Kidney tubule cell (primary cell): ENCODE measurements at places on chromosomes 1 and 21.

- no peak for DNase-seq
Measured at GRCh38 chr21:29343519-29343918, 44.8 kb downstream of the BACH1 start.

GRCh38 chr1:68013351-68013750, 37.1 kb downstream of the DIRAS3 start:
- DNase-seq = no peak

DNA sequence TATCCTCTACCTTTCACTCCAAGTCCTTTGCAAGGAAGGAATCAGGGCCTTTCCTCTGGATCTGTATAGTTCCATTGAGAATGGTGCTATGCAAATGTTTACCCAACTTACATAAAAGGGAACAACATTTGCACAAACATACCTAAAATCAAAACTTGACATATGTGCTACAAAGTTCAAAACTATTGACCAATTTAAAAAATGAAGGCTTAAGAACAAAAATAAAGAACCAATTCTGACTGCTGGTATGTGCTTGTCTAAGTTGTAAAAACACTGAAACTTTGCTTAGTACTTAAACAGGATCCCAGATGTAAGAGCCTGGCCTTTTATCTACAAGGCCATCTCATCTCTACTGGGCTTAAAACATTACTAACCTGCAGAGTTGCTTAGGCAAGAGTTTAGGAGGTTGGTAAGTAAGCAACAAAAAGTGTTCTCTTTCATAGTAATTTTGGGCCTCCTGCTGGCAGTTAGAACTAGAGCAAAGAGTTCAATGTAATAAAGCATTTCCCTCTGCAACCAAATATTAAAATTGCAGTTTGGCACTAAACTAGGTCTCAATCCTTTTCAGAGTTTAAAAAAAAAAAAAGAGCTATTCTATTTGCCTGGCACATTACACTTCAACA, 2.0 kb downstream of the SCMH1 start:
- peak; percentile 32 for DNase-seq

DNA sequence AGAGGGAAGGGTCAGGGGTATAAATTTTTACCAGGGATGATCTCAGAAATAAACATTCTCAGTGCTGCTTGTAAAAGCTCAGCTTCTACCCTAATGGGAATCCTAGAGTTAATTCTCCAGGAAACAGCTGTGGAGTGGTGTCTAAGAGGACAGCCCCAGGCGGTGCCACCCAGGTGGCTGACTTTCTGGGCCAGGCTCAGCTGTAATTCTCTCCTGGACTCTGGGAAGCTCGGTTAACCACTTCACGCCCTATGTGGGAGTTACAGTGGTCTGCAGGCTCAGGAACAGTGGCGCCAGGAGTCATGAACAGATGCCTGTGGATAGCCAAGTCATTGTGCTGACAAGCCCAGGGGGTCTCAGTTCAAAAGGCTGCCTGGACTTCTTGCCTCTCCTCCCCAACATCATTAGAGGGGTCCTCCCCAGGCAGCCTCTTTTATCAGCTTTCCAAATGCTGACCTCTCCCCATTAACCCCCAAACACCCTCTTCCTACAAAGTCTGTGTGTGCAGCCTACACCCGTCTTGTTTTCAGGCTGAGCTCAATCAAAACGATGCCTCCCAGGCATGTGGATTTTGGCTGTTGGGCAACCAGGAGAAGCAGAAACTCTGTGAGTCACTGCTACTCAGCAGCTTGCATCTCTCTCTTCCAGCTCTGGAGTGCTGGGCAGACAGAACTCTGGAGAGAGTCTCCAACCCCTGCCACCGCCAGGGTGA, 1.2 kb downstream of the HHIPL2 start:
- peak; percentile 84 for DNase-seq

- peak; percentile 83 for DNase-seq
Measured at GRCh38 chr1:21295002-21295401, 4.7 kb upstream of the ECE1 start.

- DNase-seq = no peak
Measured at GRCh38 chr1:229197265-229197585, 73.7 kb upstream of the RAB4A start.

DNA sequence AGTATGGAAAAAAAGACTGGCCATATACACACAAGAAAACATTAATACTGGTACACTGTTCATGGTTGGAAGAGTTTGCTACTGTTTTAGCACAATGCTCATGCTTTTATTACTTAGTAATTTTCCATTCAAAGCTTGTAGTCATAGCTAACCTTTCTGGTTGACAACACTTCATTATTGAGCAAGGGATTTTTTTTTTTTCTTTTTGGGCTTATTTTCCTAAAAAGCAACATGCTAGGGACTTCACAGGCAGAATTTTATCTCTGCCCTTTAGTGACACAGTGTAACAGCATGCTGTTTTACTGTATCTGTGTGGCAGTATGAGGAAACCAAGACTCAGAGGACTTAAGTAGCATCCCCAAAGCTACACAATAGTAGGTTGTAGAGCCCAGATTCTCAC, 58.5 kb downstream of the FGGY start:
- peak; percentile 50 for DNase-seq

DNA sequence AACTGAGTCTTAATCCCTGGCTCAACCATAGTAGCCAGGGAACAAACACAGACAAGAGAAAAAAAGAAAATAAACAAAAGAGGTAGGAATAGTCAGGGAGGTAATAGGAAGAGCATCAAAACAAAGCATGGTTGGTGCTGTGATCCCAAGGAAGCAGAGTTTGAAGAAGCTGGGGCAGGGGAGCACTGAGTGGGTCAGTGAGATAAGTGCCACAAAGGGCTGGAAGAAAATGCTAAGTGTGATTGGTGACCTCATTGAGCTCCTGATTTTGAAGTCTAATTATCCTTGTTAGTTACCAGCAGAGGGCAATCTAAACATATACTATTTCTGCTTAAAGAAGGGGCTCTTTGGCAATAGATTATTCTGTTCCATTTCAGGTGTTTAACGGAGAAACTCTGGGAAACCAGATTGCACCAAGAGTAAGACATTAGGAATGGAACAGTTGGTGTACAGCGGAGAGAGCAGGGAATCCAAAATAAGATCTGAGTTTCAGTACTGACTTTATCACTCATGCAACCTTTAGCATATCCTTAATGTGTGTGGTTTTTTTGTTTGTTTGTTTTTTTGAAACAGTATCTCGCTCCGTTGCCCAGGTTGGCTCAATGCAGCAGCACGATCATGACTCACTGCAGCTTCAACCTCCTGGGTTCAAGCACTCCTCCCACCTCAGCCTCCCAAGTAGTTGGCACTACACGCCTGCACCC, 30.7 kb upstream of the KIAA1614 start:
- peak; percentile 60 for DNase-seq

- DNase-seq = no peak
Measured at GRCh38 chr1:38533772-38534472, 325.6 kb downstream of the RRAGC start.

- DNase-seq = peak; percentile 36
Measured at GRCh38 chr1:183339556-183340167, 78.5 kb downstream of the NMNAT2 start.

DNA sequence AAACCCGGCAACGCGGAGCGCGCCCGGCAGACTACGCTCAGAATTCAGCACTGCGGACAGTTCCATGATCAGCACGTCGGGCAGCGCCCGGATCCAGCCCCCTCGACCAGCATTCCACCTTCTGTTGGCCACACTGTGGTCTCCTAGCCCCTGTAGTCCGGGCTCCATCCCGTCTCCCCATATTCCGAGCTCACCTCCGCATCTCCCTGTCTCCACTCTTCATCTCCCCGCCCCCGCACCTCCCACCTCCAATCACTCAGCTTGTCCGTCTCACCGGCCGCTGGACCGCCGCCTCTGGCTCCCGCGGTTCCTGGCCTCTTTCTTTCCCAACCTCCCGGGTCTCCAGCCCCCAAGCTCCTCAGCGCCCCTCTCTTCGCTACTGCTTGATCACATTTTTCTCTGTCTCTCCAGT, 500 bp downstream of the EPHA10 start:
- peak; percentile 30 for DNase-seq

GRCh38 chr1:175702079-175702795, 41.2 kb downstream of the TNR start:
- no peak for DNase-seq

DNA sequence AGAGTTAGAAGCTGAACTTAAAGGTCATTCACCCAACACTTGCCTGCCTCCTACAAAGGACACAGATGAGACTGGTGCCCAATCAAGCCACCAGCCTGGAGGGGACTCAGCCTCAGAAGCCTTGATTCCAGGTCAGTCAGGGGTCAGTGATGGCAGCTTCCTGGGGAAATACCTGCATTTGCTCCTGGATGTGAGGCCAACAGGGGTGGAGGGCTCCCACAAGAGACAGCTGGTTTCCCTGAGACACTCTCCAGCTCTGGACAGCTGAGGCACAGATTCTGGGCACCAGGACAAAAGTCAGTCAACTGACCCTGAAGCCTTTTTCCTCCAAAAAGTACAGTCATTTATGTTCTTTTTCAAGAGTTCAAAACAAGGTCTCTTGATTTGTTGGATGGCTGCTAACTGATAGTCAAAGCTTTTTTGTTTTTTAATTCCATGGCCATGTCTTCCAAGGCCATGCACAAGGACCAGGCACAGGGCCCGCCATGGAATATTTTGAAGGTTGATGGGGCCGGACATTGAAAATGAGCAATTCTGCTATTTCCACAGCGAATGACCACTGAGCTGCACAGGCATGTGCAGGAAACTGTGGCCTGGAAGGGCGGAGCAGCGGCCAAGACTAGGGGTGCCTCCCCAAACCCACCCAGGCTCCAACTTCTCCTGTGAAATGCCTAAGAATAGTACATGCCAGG, 1.8 kb downstream of the C2CD2 start:
- no peak for DNase-seq
